ENCODE measurements at places on chromosomes 16 and 17.

- no peak for DNase-seq
These were observed 14.4 kb upstream of the PLD6 start for GRCh38 chr17:17220529-17220928.

- no peak for DNase-seq
These were observed 18.7 kb downstream of the PTRH2 start for GRCh38 chr17:59688496-59688895.

DNA sequence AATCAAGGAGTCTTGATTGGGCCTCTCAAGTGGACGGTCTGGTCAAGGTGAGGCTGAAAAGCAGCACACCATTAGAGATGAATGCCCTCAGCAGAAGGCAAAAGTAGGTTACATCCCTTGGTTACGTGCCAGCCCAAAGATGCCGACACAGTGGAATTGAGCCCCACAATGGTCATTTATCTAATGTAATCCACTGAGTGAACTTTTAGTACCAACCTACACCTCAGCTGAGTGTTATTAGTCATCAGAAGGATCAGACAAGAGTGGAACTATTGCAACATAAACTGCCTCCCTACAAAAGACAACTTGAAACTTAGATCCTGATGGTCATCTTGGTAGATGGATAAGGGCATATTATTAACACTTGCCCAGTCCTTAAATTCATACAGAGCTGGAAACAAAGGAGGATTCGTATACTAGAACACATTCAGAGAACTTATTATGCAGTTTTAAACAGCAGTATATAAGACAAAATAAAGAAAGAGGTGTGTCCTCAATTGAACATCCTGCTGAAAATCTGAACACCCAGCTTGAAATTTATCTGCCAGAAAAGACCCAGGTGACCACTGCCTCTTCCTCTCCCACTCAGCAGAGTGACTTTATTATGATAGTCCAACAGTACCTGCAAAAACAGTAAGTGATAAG lies 2.8 kb downstream of the DCUN1D3 start:
- DNase-seq = no peak

DNA sequence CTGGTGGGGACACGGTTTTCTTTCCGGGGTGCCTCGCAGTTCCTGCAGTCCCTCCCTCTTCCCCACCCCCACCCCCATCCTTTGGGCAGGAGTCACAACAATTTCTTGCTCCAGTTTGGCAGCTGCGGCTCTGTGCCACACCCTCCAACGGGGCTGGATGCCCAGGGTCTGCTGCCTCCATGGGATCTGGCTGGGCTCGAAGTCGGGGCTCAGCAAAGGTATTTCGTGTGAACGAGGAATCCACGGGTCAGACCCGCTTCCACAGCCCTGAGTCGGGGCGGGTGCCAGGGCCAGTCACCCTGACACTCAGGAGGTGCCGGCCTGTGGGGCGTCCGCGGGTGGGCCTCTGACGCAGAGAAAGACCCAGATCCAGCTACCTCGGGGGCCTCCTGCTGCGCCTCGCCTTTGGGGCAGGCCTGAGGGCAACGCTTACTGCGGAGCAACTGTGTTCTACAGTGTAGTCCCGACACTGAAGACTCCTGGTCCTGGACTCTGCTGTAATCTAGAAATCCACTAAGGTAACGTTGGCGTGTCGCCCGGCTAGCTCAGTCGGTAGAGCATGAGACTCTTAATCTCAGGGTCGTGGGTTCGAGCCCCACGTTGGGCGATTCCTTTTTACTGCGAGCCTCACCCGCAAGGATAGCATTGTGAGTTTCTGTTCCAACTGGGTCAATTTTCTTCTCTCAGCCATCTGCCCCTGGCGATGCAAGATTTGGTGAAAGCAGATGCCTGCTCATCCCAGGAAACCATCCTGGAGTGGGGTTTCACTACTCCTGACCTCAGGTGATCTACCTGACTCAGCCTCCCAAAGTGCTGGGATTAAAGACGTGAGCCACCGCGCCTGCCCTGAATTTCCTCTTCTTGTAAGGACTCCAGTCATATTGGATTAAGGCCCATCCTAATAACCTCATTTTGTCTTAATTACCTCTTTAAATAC lies 12.6 kb upstream of the OR1F1 start:
- no peak for DNase-seq

- DNase-seq = no peak
These were observed 18.5 kb downstream of the GAA start for GRCh38 chr17:80119839-80120238.

- DNase-seq = no peak
These were observed 30.8 kb upstream of the CALB2 start for GRCh38 chr16:71327720-71328119.

DNA sequence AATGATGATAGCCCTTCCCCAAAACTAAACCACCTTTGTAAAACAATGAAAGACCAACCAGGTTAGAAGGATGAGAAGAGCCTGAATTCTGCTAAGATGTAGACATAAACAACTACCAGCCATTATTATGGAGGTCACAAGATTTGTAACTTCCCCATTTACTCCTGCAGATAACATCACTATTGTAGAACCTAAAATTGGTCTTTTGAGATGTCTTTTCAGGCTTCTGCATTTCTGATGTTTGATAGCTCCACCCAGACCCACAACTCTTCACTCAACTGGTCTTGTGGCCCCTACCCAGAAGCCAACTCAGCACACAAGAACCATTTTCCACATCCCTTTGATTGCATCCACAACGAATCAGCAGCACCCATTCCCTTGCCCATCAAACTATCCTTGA lies 100.8 kb downstream of the TMEM132E start:
- no peak for DNase-seq

- DNase-seq = no peak
These were observed 114.4 kb downstream of the CDH13 start for GRCh38 chr16:82741073-82741615.

DNA sequence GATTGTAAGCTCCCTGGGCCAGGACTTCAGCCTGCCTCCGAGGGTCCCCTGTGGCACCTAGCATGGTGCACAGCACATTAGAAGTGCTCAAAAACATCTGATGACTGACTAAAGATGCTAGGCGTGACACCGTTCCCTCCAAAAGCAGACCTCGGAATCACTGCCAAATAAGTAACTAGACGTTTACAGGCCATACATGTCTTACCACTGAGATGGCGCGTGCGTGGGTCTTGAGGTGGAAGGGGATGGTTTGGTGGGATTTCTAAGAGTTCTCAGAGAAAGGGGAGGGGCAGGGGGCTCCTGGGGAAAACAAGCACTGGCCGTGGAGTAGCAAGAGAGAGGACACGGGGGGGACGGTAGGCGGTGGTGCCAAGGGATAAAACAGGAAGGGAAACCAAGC lies 12.4 kb downstream of the MPO start:
- DNase-seq = no peak

GRCh38 chr16:450385-450784 lies 24.9 kb downstream of the RAB11FIP3 start:
- DNase-seq = no peak

DNA sequence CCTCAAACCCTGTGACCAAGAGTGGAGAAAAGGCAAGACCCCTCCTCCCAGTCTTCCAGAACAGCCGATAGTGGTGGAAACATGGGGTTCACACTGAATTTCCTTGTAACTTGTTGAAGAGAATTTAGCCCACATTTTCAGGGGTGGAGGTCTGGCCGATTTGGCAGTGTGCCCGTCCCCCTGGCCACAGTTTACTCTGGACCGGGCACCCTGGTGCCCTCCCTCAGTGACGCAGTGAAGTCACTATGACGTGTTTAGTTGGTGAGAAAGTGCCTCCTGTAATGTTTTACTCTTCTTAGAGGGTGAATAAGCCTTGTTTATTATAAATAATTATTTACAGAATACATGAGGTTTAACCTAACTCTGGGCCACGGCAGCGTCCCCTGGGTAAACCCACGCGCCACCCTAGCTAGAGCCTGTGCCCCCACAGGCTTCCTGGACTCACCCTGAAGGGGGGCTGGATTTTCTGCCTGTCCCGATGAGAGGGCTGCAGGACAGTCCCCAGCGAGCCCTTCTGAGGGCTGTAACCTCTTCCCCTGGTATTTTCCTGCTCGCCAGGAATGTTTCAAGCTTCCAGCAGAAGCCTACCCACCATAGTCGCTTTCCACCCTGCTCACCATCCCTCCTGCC lies 316.9 kb downstream of the SEC14L1 start:
- no peak for DNase-seq

GRCh38 chr16:47983999-47984580 lies 171.7 kb downstream of the ABCC12 start:
- no peak for DNase-seq

DNA sequence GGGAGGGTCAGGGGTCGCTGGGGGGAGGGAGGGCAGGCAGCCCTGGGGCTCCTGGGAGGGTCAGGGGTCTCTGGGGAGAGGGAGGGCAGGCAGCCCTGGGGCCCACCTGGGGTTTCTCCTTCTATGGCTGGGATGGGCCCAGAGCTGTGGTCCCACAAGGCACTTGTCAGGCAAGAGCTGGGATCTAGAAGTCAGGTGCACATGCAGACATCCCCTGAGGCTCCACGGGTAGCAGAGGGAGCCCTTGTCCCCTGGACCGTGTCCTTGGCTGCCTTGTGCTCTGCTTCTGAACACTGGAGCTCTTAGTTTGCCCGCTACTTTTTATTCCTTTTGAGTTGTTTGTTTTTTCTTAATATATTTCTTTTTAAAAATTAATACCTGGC lies 1.8 kb downstream of the TUBB3 start:
- DNase-seq = no peak
